ENCODE measurements at places on chromosomes 4 and X.
A peak's percentile ranks its signal among the peaks of the same experiment; 100 is the strongest.

GRCh38 chrX:111008126-111008525 is 87.9 kb upstream of the PAK3 start:
- DNase-seq, result no peak

GRCh38 chr4:108714880-108715279 is 48.0 kb downstream of the ETNPPL start:
- no peak for DNase-seq

- no peak for DNase-seq
Observed at GRCh38 chr4:182881914-182882313, 35.3 kb downstream of the DCTD start.

DNA sequence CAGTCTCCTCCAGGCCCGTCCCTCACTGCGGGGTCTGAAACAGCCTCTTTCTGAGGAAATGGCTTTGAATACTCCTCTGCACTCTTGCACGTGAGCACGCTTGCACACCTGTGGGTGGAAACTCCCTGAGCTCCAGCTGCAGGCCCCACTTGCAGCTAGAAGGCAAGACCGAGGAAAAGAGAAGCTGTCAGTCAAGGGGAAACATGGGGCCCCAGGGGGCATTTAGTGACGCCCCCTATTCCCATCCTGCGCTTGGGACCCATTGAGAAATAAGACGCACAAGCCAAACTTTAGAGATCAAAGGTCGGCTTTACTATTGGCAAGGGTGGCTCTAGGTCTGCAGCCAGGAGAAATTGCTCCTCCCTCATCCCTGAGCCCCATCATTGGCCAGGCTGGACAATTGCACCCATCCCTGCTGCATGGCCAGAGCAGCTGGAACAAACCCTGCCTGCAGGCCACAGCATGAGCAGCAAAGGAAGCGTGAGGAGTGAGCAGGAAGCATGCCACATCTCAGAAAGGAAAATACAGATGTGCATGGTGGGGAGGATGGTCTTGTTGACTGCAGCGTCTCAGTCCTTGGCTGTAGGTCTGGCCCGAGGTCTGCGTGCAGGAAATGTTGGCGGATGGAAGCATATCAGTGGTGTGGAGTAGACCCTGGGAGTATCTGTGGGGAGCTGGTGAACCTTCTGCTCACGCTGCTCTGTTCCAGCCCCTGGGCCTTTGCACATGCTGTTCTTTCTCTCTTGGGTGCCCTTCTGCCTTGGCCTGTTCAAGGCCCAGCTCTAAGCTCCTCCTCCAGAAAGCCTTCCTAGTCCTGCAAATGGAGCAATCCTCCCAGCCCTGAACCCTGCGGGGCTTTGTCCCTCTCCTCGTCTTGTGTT is 93.9 kb downstream of the PSAPL1 start:
- DNase-seq, result no peak

DNA sequence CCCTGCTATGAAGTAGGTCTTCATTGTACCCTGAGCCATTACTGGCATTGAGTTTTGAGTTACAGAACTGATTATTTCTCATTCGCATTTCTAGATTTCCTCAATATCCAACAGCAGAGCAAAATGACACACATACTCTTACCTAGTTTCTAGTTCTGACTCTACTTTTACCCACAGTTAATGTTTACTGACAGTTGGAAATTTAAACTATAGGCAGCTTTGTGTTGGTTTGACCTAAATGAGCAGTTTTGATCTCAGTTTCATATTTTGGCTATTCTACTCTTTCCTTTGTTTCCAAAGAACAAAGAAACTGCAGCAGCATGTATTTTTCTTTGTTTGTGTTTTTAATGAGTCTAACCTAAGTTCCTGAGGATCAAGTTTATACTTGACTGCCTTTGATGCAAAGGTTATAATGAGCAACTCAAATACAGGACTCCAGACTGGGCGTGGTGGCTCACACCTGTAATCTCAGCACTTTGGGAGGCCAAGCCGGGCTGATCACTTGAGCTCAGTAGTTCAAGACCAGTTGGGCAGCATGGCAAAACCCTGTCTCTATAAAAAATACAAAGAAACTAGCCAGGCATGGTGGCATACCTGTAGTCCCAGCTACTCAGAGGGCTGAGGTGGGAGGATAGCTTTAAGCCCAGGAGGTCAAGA is 30.4 kb downstream of the TXK start:
- DNase-seq, result peak; percentile 40

DNA sequence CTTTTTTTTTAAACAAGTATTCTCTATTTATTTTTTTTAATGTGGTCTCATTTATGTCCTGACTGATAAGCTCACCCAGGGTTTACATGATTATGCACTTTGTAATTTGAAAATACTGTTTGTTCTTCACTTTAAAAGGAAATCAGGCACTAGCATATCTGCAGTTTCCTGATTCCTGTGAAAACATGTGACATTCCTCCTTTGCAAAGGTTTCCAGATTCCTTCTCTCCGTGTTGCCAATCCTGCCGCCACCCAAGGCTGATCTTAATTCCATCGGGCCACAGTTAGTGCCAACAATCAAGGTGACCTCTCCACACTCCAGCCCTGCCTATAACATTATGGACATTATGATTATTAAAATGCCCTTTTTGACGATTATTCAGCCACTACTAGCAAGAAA is 225.4 kb downstream of the PCDH7 start:
- peak; percentile 22 for DNase-seq

- no peak for DNase-seq
Observed at GRCh38 chrX:111728096-111728495, 47.1 kb downstream of the ALG13 start.

GRCh38 chr4:128241019-128241418 is 46.6 kb downstream of the PGRMC2 start:
- no peak for DNase-seq

Measured in epithelial cell of esophagus (primary cell).